ENCODE measurements at places on chromosomes 13 and 19.

DNA sequence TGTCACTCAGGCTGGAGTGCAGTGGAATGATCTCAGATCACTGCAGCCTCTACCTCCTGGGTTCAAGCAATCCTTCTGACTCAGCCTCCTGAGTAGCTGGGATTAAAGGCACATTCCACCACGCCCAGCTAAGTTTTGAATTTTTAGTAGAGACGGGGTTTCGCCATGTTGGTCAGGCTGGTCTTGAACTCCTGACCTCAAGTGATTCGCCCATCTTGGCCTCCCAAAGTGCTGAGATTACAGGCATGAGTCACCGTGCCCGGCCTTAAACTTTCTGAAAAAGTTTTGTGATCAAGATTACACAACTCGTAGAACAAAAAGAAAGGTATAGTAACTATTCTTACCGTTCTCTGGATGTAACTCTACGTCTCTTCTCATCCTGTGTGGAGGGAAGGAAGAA, 21.2 kb downstream of the DNMT1 start:
- no peak for DNase-seq

DNA sequence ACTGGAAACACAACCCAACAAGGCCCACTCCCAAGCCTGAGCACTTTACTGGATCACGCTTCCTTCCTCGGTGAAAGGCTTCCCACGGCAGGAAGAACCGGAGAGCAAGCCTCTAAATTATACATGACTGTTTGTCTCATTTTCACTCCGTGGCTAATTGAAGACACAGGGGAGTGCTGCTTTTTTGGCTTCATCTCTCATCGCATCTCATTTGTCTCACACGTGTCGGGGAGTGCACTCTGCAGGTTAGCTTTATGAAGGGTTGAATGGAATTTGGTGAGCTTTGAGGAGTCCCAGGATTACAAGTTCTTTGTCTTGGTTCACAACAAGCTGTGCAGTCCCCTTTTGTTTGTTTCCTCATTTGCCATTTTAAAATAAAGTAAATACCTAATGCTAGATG, 544.6 kb downstream of the GPC6 start:
- no peak for DNase-seq

- no peak for DNase-seq
Measured at GRCh38 chr19:2449019-2449418, 7.7 kb downstream of the LMNB2 start.

DNA sequence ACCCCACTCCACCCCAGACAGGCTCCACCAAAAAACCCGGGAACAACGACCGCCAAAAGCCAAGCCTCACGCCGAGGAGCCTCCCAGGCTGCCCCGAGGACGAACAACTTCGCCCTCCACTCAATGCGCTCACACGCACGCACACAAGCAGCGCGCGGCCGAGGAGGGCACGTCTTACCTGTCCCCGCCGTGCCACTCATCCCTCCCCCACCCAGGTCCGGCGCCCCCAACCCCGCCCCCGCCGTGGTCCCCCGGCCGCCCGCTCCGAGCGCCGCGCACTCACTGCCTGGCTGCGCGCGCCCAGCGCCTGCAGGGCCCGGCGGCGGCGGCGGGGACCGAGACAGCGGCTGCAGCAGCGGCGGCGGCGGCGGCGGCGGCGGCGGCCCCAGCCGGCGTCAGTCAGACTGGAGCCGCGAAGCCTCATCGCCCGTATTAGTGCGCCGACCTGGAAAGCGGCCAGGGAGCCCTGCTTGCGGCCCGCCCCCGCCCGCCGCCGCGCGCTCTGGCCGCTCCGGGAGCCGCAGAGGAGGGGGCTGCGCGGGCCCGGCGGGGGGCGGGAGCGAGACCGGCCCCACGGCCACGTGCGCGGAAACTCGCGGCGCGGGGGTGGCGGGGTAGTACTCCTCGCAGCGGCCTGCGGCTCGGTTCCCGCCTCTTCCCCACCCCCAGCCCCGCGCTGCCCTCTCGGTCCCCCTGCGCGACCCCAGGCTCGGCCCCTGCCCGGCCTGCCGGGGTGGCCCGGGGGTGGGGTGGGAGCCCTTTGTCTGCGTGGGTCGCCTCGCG, at the start of gene SMAD9:
Gene SMAD9, minus strand, starts transcription at position 406 of the 783 bp plus-strand sequence. CDS start 40,549 bp downstream, outside the sequence.
- DNase-seq = peak; percentile 86

All from ascending aorta (tissue), 2 donors.